ENCODE measurements at places on chromosomes 12 and 14.
A peak's percentile ranks its signal among the peaks of the same experiment; 100 is the strongest.

DNA sequence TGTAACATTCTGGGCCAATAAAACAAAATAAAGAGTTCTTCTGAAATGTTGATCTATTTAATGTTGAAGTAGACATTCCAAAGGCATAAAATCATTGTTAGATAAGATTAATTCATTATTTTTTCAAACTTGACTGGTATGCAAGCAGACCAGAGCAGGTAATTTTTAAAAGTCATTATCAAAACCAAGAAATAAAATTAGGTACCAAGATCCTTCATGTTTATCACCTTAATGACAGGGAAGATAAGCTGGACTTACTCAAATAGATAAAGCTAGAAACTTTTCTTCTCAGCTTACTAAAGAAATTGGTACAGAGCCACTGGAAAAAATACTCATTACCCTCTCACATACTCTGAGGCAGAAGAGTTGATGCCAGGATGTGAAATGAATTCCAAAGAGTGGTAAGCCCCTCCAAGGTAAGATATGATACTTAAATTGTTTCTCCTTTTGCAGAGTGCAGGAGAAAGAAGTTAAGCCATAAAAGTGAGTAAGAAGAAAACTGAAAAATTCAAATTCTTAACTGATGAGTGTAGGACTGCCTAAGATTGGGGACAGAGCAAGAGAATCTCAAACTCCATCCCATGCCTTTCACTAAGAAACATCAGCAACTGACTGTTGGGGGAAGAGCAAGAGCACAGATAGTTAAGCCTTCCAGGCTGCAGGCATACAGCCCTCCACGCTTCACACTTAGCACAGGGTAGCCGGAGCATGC is 111.9 kb downstream of the SLC41A2 start:
- DNase-seq, result no peak

GRCh38 chr12:83404521-83404920 is 717.8 kb downstream of the TMTC2 start:
- DNase-seq, result no peak

- DNase-seq, result peak; percentile 63
Observed at GRCh38 chr14:98931911-98932310, 340.1 kb downstream of the BCL11B start.

- DNase-seq, result no peak
Observed at GRCh38 chr14:74531467-74531866, 37.9 kb downstream of the ISCA2 start.

- DNase-seq, result no peak
Observed at GRCh38 chr14:41201696-41202095, 405.0 kb upstream of the LRFN5 start.

GRCh38 chr12:132465269-132466190 is 24.4 kb upstream of the FBRSL1 start:
- DNase-seq, result no peak

DNA sequence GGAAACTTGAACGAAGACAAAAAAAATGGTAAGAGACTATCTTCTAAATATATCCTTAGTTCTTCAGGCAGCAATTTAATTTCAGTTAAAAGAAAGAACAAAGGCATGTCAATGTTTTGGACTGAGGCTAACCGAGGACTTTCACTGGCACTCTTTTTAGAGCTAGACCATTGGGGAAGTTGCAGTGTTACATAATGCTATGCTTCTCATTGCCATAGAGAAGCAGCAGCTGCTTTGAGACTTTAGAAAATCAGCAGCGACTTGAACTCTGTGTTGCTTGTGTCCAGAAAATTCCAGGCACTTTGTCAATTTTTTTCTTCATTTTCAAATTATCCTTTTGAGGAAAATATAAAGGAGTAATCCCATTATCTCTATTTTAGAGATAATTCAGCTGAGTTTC is 964.2 kb downstream of the NRXN3 start:
- DNase-seq, result no peak

DNA sequence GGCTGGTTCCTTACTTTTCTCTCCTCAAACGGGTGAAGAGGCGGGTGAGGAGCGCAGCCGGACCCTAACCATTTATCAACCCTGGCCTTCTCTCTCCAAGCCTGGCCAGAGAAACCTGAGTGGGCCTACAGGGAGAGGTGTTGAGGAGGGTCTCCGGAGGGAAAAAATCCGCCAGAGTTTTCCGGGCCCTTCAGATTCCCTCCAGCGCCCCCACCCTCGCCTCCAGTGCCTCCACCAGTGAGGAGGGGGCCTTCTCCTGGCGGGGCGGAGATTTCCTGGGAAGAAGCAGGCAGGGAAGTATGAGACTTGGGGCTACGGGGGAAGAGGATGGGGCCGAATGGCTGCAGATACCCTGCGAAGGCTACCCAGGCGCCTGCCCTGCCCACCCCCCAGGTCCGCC is 1.4 kb upstream of the HOXC5 start:
- DNase-seq, result no peak

- no peak for DNase-seq
Observed at GRCh38 chr12:77407931-77408330, 342.6 kb upstream of the E2F7 start.

DNA sequence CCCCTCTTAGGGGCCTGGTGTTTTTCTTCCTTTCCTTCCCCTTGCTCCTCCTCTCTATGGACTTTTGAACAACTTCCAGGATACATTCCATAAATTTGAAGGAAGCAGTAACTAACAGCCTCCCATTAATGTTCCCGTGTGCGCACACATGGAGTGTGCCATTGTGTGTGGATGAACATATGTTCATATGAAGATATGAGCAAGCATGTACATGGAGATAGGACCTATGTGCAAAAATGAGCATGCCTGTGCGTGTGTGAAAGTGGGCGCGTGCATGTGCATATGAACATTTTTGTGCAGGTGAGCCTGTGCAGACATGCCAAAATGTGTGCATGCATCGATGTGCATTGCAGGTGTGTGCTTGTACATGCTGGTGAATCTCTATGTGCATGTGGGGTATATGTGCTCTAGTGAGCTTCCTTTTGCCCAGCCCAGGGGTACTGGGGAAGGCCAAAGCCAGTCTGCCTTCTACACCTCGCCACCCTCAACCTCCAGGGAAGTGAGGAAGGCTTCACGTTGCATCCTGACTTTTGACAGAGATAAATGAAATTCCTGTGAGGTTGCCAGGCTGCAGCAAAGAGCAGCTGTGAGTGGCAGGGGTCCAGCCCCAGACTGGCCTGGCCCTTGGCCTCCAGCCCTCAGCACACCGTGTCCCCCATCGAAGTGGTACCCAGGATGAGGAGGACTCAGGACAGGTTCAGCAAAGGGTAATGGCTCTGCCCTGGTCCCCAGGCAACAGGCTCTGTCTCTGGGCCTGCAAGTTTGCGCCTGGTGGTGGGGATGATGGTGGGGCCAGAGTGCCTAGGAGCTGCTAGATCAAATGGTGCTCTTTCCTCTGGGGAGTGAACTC is 21.1 kb upstream of the PGF start:
- DNase-seq, result no peak

DNA sequence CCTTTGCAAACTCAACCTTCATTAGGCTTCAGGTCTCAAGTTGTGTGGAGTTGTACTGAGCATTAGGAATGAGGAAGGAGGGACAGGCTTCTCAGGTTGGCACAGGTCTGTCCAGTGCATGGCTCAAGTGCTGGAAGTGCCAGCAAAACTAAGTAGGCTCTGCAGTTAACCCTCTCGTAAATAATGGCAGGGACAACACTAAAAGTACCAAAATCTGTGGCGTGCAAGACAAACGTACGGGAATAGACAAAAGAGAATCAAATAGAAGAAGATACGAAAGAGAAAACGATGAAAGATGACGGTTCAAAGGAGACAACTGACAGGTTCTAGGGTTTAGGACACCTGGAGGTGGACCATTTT is 612 bp downstream of the TRAPPC6B start:
- DNase-seq, result no peak

DNA sequence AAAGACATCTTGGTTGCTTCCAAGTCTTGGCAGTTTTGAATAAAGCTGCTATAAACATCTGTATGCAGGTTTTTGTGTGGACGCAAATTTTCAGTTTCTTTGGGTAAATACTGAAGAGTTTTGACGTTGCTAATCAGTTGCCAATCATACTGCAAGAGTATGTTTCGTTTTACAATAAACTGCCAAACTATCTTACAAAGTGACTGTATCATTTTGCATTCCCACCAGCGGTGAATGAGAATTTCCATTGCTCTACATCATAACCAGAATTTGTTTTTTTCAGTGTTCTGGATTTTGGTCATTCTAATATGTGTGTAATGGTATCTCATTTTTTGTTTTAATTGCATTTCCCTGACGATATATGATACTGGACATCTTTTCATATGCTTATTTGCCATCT is 190.8 kb upstream of the PARP11 start:
- DNase-seq, result no peak

DNA sequence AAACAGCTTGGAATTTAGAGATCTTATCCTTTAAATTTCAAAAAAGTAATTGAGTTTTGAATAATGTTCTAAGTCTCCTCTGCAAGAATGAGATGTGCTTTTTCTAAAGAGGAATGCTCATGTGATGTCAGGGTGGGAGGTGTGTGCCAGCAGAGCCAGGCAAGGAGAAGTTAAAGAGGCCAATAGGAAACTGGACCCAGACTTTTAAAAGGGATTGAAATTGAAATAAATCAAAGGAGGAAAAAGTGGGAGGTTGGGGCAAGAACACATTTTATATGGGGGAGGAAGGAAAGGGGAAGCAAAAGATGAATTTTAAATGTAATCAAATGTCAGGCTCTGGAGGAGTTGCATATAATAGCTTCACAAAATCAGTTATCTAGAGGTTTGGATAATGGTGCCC is 126.1 kb downstream of the FIGNL2 start:
- DNase-seq, result no peak

All from CD4-positive, alpha-beta T cell treated with Interleukin-1 beta for 1 hour (primary cell).